ENCODE measurements at places on chromosomes 6 and 20.

GRCh38 chr20:31473331-31474096 lies 1.4 kb downstream of the DEFB124 start:
- DNase-seq = no peak

DNA sequence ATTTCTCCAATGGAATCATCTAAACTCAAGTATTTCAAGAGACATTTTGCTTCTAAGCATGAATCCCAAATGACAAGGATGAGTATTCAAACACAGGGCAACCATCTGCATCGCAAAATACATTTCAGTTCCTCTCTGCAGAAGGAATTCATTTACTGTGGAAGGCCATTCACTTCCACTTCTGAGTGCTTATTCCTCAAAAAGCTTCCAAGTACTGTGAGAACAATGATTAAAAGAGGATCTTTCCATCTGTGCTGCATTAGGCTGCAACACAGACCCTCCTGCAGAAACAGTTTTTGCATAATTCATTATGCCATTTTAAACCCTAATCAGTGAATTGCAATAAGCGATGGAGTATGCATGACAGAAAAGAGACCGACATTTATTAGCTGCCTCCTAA lies 52.5 kb downstream of the ARHGAP18 start:
- no peak for DNase-seq

- DNase-seq = no peak
Measured at GRCh38 chr6:27441001-27441400, 31.9 kb downstream of the ZNF184 start.

DNA sequence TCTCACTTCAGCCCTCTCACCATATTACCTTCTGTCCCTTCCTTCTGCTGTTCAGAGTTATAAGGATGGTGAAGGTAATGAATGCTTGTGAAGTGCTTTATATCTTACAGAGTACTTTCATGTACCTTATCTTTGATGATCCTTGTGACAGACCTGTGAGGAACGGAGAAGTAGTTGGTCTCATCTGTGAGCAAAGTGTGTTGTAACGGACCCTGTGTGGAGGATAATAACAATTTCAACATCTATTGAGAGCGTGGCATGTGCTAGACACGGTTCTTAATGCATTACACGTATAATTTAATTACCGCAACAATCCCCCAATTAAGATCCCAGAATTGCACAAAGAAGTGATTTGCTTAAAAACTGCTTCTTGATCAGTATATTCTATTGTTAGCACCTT lies 124.6 kb downstream of the ANKS1A start:
- no peak for DNase-seq

- DNase-seq = no peak
Measured at GRCh38 chr6:109340811-109341210, 41.5 kb downstream of the CD164 start.

DNA sequence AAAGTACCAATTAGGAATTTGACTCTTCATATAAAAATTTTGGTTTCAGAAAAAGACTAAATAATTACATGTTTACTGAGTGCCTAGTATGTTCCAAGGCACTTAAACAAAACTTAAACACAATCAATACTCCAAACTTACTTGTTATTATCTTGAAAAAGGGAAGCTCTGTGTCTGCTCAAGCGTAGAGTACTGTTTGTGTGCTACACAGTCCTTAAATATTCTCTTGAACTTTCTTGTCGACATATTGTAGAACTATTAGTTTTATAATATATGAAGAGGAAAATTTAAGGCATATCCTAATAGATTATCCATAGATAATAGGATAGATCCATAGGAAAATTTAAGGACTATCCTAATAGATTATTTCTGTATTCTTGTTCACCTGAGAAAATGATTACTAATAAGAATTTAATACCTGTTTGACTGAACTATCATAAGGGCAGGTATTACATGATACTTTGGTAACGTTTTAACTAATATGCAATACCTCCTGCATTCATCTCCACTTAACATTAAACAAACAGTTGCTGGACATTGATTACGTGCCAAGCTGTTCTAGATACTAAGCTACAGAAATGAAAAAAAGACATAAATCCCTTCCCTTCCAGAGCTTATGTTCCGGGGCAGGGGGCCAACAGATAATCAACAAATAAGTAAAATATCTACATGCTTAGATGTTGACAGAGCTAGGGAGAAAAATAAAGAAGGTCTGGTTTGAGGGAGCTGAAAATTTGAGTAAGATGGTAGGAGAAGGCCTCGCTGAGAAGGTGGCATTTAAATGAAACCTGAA lies 115.2 kb upstream of the BCLAF1 start:
- DNase-seq = no peak

GRCh38 chr6:1840491-1841121 lies 230.9 kb downstream of the FOXC1 start:
- no peak for DNase-seq

- no peak for DNase-seq
Measured at GRCh38 chr6:45074439-45074838, 253.7 kb upstream of the RUNX2 start.

GRCh38 chr6:24554474-24554873 lies 59.7 kb downstream of the ALDH5A1 start:
- no peak for DNase-seq

- DNase-seq = no peak
Measured at GRCh38 chr20:6426287-6426891, 303.6 kb upstream of the FERMT1 start.

DNA sequence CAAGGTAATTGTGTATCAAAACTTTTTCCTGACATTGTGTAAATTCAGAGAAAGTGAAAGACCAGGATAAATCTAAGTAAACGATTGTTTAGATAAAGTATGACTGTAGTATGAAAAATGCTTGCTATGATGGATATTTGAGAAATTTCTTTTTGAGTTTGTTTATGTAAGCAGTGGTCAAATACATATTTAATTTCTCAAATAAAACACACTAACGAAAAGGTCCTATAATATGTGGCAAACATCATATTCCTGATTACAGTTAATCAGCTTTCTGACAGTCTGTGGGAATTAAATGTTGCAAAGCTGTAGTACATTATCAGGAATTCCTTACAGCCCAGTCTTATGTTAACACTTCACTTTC lies 636.9 kb downstream of the MMUT start:
- DNase-seq = no peak

DNA sequence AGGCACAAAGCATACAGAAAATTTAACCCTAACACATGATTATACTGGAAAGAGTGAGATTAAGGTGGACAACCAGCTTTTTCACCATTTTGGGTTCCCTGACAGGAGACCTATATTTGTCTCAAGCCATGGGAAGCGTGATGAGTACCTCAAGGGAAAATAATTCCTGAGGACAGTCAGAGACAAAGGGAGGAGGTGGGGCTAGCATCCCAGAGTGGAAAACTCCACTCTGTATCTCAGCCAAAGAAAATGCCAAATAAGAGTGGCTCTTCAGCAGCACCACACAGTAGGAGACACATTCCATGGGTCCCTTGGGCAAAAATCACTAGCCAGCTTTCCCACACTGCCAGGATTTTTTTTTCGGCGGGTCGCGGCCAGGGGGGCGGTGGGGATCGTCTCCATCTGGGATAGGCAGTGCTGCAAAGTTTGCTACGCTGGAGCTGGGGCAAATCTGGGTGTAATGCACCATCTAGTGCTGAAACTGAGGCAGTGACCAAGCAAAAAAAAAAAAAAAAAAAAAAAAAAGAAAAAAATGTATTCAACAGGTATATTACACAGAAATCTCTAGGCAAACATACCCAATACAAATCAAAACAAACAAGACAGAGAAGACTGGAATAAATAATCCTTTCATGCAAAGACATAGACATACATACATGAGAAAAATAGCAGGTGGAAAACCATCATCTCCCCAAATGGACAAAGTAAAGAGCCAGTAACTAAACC lies 77.3 kb upstream of the SLC35F1 start:
- DNase-seq = no peak

All from activated T-helper 9 cell treated with anti-CD3 and anti-CD28 coated beads, Interleukin-2, amount 50 U/mL, for 16 hours (primary cell).